ENCODE measurements at places on chromosomes 11 and 22. TPM values are rescaled to one million over a fixed set of nuclear protein-coding genes. Genes with fewer than 3 reads are reported as not detected.

- DNase-seq: no peak
Measured at GRCh38 chr11:42996421-42997307, 315.1 kb upstream of the API5 start.

DNA sequence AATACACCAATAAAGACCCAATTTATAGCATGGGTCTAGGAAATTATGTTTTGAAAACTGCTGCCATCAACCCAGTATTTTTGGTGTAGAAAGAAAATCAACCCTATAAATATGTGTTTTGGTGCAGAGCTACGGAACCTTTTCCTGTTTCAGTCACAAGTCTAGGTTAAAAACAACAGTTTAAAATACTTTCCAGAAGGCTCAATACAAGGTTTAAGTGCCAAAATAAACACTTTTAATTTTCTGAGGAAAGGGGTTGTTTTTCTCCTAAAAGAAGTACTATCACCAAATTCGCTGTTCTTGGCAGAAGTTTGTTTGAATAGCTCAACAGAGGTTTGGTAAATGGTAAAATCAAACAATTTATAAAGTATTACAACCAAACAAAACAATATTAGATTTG, 201.3 kb downstream of the TMEM135 start:
- DNase-seq: no peak

DNA sequence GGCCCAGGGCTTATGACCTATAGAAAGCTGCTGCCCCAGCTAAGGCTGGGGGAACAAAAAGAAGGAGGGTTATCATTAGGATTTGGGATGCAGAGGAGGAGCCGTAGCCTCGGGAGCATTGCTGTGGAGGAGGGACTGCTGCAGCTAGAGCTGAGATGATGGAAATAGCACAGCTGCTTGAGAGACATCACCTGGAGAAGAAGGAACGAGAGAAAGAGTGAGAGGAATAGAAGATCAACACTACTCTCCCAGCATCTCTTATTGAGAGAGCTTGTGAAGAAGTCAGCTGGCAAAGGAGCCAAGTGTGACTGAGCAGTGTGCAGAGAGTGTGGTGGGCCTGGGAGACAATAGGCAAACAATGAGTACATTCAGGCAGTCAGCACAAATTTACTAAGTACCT, 100.7 kb upstream of the PLET1 start:
- DNase-seq: no peak

Gene CRYBB2
- 0.26 TPM for polyA plus RNA-seq

Gene ZP1
- 0.10 TPM for polyA plus RNA-seq

DNA sequence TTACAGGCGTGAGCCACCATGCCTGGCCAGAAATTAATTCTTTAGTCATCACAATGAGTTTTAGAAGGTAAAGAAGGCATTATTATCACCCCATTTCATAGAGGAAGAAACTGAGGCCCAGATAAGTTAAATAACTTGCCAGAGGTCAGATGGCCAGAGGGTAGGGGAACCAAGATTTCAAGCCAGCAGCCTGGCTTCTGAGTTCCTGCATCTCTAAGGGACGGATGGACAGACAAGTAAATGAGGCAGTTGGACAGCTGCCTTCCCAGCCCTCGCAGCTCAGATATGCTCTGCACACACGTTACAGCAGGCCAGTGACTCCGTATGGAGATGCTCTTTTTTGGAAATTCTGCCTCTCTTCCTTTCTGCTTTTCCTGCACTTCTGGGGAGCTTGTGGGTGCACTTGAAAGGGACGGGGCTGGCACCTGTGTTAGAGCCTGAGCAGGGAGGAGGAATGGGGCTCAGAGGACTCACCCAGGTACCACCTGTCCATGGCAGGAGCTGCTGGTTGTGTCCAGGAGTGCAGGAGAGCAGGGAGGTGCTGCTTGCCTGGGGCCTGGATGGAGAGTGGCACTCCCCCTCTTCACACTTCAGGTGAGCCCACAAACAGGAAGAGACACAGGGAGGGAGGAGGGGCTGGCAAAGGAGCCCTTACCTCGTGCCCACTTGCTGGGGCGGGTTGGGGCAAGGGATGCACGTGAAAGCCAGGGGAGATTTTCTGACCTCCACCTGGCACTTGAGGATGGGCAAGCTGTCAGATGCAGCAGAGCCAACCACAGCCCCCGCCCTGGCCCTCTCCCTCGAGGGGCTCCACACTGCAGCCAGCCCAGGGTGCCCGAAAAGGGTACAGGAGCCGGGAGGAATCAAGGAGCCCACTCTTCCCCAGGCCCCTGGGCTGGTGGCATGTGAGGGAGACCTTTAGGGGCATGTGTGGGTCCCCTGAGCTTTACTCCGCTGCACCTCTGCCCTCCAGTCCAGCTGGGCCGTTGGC, 3.3 kb upstream of the FXYD2 start:
- DNase-seq: no peak

DNA sequence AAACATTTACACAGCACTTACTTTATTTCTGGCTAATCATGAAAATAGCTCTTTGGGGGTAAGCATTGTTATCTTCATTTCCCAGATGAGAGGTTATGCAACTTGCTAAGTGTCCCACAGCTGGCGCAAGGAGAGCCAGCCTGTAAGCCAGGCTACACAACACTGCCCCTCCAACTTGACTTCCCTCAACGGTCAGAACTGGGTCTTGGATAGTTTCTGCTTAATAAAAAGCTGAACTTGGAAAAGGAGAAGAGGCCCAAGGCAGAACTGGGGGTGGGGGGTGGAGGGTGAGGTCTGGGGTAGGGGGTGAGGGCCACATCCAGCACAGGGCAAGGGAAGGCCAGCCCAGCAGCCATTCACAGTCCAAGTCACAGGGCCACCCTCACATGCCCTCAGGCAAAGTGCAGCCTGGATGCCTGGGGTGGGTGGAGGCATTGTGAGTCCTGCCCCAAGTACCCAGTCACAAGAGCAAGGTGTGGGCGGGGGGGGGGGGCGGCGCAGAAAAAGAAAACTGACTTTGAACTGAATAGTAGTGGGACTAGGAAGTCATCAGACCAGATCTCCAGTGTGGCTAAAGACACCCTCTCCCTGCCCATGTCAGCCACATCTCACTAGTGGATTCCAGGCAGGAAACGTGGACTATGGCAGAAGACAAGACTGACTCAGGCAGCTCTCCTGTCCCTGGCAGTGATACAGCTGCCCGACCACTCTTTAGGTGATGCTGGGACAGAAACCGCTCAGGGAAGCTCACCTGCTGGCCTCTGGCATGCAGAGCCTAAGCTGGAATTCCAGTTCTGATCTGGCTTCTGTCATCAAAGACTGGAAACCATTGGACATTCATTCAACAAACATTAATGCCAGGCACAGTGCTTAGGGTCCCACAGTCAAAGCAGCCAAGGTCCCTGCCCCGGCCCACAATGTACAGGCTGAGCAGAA, 52.4 kb downstream of the PACSIN2 start:
- DNase-seq: no peak

DNA sequence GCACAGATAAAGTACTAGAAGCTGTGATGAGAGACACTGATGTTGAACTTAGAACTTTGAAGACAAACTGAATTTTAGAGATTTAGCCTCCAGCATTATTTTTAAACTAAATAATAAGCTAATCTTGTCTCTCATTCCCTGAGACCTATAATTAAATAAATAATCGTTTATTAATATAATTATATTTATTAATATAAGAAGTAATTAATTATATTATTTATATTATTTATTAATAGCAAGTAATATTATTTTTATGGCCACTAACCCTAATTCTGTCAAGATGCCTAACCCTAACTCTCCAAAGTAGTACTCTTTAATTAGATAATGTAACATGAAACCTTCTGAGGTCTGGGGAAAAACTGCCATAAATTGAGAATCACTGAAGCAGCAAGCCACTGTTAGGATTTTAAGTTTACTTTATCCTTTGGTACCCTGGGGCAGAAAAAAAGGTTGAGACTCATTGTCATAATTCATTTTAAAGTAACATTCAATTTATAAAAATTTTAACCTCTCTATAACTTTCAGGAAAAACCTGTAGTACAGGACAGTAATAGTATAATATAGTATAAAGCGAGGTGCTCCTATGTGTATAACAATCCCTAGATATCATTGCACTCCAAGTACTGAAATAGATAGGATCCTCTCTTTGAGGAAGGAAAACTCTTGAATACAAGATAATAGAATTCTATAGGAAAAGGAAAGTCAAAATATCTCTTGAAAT, 85.4 kb downstream of the TTC28 start:
- peak; percentile 20 for DNase-seq

- DNase-seq: no peak
Measured at GRCh38 chr11:89536926-89537325, 45.8 kb upstream of the NOX4 start.

DNA sequence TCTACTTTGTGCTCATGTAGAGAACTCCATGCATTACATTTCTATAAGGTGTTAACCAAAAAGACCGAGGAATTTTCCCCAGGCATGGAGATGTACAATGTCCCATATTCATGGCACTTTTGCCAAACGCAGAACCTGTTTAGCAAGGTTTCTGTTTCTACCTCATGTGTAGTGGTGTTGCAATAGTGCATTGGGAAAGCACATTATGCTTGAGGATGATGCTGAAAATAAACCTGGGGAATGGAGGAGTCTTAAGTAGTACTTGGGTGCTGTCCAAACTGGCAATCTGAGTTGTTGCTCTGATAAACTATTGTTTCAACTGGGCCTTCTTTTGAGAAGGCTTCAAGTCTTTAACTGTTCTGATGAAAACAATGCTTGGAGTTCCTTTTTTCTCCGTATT, 11.5 kb upstream of the MUC15 start:
- no peak for DNase-seq

DNA sequence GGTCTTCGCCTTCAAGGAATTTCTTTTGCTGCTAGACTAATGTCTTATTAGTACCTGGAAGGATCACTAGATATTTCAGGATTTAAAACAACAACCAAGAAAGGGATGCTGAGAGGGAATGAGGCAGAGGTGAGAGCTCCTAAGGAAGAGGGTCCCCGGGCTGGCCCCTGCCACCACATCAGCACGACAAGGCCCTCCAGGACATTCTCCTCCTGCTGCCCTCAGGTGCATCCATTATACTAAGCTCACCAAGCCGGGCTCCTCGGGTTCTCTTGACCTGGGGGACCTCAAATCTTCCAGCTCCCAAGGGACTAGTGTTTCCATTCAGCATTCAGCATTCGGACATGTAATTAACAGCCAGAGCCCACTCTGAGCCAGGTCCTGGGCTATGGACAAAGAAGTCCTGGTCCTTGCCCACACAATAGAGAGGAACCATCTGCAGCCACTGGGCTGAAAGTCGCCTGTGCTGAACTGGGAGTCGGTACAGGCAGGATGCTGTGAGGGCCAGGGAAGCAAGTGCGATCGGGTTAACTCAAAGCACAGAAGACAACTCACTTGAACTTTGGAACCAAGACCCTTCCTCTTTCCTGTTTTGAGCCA, 29.4 kb upstream of the OAF start:
- DNase-seq: no peak

Gene CTSF
- 29.0 TPM for polyA plus RNA-seq

Gene OR10D3
- polyA plus RNA-seq: not detected

GRCh38 chr11:12508151-12508751, 130.9 kb downstream of the PARVA start:
- peak; percentile 92 for DNase-seq
